NCI-H460 (cell line): ENCODE measurements at places on chromosomes 7 and 10.

GRCh38 chr10:15167411-15168290 lies 842 bp downstream of the NMT2 start:
- DNase-seq: no peak

DNA sequence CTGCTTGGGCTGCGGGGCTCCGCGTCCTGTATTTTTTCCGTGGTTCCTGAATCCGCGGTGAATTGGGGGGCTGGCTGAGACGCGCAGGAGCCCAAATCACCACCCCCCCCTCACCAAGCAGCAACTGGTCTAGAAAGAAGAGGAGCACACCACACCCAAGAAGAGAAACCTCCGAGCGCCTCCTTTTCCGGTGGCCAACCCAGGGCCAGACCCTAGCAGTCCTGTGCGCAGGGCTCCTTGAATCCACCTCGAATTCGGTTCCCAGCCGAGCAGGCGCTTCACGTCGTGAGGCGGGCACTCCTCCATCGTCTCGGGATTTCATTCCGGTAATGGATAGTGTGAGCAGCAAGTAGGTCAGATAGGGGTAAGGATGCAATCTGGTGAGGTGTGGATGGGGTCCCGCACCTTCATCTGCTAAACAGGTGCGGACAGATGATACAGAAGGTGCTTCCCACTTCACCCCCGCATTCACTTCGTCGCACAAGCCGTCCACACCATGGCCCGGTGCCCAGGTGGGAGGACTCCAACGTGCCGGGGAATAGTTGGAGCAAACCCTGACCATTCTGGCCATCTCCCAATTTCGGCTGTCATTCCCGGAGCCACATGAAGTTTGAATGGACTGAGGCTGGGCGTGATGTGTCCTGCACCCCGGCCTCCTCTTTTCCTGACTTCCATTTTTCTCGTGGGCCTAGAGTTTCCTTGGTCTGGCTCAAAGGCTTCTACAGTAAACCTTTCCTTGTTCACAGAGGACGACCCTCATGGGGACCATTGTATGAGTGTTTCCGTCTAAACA lies 19.8 kb upstream of the ZNF273 start:
- no peak for DNase-seq

DNA sequence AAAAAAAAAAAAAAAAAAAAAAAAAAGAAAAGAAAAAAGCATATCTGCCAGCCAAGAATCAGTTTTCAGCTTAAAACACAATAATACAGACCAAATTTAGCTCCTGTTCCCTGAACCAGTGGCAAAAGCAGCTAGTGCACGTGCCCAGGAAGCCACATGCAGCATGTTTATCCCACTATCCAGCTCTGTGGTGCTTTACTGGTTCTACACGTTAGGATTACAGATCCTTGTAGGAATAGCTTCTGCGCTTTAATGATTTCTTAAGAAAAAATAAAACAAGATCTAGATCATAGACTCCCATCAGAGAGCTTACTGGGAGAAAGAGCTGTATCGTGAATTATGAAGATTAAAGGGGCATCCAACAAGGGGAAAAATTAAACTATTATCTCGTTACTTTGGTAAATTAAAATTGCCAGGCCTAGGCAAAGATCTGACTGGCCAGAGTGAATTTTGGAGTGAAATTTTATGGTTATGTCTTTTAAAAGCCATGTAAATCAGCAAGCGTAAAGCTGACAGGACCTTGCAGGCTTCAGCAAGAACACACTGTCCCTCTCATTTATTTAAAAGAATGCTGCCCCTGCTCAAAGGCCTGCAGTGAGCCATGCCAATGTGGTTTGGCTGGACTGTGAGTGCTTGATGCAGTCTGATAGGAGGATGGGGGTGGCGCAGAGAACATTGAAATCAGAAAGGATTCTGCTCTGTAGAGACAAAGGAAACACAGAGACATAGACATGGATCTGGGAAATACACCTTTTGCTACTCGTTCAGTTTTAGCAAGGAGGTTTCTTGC lies 177.3 kb upstream of the PHYHIPL start:
- DNase-seq: no peak

GRCh38 chr7:28749638-28750037 lies 208.5 kb downstream of the TRIL start:
- DNase-seq: no peak

GRCh38 chr10:100374200-100374655 lies 27.2 kb downstream of the SCD start:
- DNase-seq: no peak

GRCh38 chr10:102642736-102643335 lies 1.4 kb upstream of the TRIM8 start:
- DNase-seq: peak; percentile 23

- no peak for DNase-seq
These were observed 23.5 kb downstream of the OGDH start for GRCh38 chr7:44629829-44630522.

DNA sequence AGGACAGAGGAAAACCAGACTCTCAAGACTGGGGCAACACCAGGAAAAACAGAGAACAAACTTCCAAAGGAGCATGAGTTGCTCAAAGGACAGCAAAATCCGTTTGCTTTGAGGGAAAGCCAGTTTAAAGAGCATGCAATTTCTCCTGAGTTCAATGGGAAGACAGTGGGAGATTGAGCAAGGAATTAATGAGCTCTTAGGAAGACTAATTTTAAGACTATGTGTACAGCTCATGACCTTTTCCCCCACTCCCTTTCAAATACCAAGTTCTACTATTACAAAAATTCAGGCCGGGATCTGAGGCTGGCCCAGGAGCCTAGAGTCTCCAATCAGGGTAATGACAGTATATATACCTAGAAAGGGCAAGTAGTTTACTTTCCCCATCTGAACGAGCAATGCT lies 79.2 kb downstream of the EPDR1 start:
- no peak for DNase-seq

DNA sequence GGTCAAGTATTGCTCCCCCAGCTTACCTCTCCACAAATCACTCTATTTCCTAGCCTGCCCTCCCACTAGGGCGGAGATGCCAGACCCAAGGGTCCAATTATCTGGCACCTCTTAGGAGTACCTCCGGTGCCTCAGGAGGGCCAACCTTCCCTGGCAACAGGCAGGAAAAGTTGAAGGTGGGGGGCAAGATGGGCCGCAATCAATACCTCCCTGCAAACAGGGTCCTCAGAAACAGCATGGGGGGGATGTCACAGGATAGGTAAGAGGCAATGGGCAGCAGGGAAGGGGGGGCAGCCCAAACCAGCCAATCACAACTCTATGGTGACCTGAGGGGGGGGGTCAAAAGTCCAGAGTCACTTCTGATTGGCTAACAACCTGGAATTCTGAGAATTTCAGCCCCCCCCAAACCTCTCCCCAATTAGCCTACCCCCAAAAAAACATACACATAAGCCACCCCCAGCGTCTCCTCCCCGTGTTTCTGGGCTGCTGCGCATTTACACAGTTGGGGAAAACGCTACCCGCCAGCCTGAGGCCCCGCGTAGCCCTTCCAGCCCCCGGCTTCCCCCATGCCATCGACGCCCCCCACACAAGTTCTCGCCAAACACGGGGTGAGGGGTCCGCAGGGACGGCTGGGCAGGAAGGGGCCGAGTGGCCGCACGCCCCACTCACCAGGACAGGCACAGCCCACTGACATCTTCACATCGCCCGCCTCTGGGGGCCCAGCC lies 589 bp downstream of the LDB1 start:
- DNase-seq: peak; percentile 48

- DNase-seq: no peak
These were observed 22.2 kb downstream of the MMS19 start for GRCh38 chr10:97475936-97476594.

GRCh38 chr10:55897490-55897921 lies 463.6 kb downstream of the ZWINT start:
- no peak for DNase-seq

GRCh38 chr10:124075231-124075955 lies 18.0 kb downstream of the CHST15 start:
- no peak for DNase-seq

- DNase-seq: no peak
These were observed 138.0 kb downstream of the SRPK2 start for GRCh38 chr7:105250706-105251105.

- DNase-seq: no peak
These were observed 73.3 kb downstream of the ARID5B start for GRCh38 chr10:61974601-61975390.

GRCh38 chr7:27144781-27145164 lies 1.3 kb upstream of the HOXA5 start:
- no peak for DNase-seq

- DNase-seq: no peak
These were observed 261.8 kb upstream of the SHH start for GRCh38 chr7:156074084-156074483.

GRCh38 chr10:70690589-70690988 lies 18.3 kb downstream of the ADAMTS14 start:
- DNase-seq: no peak

- no peak for DNase-seq
These were observed 148.1 kb downstream of the SLC25A13 start for GRCh38 chr7:96173781-96174180.

DNA sequence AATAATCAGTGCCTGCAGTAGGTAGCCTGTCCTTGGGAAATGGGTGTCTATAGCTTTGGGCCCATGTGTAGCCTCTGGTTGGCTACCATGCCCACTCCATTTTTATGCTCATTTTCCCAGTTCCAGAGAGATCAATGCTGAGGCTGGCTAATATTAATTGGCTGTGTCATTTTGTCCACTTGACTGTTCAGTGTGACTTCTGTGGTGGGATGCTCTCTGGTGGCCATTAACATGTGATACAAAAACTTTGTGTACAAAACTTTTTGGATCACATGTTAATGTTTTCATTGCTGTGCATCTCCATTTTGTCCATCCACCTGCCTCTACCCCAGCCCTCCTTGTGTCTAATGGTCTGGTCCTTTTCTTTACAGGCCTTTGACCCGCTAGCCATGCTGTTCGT lies 22.7 kb downstream of the VIM start:
- no peak for DNase-seq

DNA sequence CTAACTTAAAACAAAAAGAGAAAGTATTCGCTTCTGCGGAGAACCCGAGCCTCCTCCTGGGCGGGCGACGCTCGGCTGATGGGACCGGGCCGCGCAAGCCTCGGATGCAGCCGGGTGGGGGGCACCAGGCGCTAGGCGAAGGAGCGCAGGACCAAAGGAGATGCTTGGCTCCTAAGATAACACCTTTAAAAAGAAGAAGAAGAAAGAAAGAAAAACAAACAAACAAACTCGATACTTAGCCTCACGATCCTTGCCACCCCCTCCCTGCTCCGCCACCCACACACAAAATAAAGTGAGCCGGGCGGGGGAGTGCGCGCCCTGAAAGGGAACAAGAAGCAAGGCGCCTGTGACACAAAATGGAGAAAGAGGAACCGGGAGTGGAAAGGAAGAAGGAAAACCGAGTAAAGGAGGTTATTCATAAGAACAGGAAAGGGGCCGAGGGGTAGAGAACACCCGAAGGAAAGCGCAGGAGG lies 34.0 kb upstream of the EBLN1 start:
- no peak for DNase-seq

DNA sequence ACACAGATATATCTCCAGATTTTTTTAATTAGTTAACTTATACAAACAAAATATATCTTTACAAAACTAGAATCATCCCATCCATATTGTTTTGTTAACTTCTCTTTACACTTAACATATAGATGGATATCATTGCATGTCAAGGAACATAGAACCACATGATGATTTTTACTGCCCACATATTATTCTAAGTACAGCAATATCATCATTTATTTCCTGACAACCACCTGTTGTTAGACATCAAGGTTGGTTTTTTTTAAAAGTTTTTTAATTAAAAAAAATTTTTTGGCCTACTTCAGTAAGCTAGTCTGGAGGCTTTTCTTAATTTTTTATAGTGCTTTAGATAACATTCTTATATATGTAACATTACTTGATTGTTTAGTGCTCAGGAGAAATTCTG lies 38.9 kb upstream of the BAMBI start:
- DNase-seq: no peak

- no peak for DNase-seq
These were observed 379.1 kb downstream of the TCERG1L start for GRCh38 chr10:130932326-130933007.

GRCh38 chr7:45718464-45719330 lies 144.5 kb downstream of the ADCY1 start:
- DNase-seq: no peak

- no peak for DNase-seq
These were observed 36.9 kb downstream of the ZPBP start for GRCh38 chr7:50056131-50056530.

DNA sequence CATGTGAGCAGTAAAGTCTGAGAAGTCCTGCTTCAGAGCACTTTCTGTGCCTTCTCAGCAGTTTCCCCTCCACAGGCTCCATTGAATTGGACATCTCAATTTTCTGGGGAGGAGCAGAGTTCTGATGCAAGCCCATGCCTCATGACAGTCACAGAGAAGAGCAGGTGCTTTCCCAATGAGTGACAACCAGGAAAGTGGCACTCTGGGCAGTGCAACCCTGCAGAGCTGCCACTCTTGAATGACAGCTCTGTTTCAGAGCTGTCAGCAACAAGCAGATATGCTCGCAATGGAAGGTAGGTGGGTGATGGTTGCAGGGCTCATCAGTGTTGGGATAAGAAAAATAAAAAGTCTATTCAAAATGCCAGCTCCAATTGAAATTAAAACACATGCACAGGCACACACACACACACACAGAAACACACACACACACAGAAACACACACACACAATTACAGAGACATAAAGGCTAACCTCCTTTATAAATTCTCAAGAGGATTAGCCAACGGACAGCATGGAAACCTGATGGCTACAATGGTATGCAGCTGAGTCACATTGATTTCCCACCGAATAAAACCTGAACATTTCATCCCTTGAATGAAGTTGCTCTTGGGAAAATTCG lies 50.5 kb downstream of the C10orf67 start:
- DNase-seq: no peak

DNA sequence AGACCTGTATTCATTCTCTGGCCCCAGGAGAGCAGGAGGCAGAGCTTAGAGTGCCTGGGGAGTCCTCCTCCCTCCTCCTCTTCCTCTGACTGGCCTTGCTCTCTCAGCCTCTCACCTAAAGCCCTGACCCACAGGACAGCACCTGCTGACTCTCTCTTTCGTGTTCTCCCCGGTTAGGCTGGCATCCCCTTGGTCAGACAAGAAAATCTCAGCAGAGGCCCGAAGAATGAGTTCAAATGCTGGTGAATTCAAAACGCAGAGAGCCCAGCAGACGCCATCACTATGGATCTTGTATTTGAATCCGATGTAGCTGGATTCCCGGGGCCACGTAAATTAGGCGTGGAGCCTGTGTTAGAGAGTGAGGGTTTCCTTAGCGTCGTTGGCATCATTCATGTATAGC lies 255.3 kb downstream of the KLF6 start:
- no peak for DNase-seq

GRCh38 chr7:29684787-29685650 lies 121.3 kb upstream of the WIPF3 start:
- DNase-seq: peak; percentile 59
